Activated naive CD4-positive, alpha-beta T cell (primary cell): ENCODE measurements at places on chromosomes 12 and 14.
A peak's percentile ranks its signal among the peaks of the same experiment; 100 is the strongest.

GRCh38 chr12:124953689-124954405, 35.1 kb downstream of the DHX37 start:
- DNase-seq = no peak

DNA sequence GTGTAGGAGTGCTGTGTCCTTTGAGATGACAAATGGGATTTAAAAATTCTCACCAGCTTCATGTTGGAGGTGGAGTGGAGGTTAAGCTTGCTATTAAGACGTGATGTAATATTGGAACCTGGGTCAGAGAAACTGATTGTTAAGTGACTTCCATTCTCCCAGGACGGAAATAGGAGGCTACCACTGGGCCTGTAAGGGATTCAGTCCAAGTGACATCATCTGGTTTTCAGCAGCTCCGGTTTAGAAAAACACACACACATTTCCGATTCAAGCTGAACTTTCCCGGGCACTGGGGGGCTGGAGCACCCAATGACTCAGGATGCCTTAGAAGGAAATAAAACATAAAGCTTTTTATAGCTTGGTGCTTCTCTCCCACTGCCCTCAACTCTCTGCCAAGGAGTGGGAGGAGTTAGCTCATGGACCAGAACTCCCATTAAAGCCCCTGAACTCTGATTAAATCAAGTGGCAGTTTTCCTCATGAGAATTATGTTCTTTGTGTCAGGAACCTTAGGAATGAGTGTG, 12.4 kb downstream of the CALM1 start:
- no peak for DNase-seq

DNA sequence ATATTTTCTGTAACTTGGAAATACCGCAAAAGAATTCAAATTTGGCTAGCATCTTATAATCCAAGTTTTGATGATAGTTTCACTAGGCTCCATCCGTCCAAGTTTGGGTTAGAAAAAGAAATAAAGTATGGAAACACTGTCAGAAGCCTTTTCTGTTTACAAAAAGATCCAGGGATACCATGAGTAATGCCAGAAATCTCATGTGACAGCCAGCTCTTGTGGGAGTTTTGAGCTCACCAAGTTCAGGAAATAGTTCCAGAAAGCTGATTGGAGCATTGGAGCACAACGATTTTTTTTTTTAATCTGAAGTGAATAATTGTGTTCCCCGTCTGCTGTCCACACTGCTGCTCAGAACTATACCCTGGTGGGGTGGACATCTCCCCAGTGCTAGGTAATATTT, 229.7 kb upstream of the NPAS3 start:
- DNase-seq = no peak

DNA sequence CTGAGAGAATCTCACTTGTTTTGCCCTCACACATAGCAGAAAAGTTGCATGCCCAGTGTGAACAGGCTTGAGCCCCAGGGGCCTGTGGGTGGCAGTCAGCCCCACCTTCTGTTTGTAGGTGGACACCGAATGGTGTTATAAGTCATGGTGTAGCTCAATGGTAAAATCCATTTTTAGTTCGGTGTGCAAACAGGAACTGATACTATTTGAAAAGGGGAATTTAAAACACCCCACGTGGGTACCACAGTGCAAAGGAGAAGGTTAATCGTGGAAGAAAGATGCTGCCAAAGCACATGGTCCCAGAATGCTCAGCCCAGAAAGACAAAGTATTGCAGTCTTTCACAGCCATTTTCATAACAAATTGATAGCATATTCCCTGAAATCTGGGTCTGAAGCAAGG, 71.8 kb upstream of the GZMB start:
- DNase-seq = no peak

DNA sequence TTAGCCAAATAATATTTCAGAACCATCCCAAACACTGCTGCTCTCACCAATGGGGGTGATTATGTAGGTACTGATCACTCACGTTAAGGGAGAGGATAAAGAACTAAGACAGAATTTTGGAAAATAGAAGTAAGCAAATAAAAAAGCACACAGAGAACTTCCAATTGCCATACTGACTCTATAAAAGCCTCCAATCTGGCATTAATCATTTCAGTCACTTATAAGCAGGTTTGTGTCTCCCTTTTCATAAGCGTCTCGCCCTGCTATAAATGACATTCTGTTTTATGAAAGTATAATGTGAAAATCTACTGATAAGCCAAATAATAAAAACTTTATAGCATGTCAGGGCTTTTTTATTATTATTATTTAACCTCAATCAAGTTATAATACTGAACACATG, 435.2 kb downstream of the ETNK1 start:
- DNase-seq = no peak

DNA sequence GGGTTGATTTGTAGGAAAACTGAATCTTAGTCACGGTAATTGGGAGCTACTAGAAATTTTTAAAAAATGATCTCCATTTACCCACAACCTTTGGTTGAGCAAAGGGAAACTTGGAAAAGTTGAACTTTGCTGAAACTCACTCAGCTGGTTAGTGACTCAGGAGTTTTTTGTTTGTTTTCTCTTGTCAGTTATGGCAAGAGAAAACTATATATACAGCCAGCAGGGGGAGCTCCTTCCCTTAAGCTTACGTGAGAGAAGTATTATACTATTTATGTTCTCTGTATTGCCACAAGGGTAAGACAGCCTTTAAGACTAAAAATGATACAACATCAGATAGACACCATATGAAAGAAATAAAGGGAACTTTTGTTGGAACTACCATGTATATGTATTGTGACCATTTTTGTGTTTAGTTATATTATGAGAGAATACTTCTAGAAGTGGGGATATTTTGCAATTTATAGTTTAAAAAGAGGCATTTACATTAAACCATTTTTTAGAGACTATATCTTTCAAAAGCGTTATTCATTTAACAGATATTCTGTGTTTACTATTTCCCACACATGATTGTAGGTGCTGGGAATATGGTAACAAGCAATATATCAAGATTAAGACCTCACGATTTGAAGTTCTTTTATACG, 28.1 kb upstream of the TBC1D30 start:
- peak; percentile 4 for DNase-seq

DNA sequence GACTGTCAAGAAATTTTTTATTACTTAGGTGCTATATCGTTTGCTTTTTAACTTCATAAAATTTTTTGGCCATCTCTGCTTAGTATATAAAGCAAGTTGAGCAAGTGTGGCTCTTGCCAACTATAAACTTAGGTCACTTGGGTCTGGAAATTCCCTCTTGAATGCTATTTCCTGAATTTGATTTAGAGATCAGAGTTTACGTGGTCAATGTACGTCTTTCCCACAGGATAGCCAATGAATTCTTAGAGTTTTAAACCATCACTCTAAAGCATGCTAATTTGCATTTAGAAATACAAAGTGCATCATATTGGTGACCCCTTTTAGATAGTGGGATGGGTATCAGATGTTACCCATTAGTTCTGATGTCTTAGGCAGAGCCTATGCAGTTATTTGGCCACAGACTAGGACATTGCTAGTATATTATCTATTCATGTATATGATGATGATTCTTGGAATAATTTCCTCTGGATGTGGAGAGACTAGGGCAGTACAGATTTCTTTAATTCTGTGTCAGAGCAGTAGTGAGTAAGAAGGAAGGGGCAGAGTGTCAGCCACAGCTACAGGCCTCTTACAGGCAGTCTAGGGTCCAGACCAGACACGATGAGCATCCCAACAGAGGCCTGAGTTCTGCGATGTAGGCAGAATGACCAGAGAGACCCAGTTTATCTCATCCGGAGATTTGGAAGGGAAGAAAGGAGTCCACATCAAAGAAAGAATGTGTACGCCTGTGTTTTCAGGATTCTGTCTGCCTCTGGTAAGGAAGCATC, 30.3 kb downstream of the SCN8A start:
- no peak for DNase-seq

DNA sequence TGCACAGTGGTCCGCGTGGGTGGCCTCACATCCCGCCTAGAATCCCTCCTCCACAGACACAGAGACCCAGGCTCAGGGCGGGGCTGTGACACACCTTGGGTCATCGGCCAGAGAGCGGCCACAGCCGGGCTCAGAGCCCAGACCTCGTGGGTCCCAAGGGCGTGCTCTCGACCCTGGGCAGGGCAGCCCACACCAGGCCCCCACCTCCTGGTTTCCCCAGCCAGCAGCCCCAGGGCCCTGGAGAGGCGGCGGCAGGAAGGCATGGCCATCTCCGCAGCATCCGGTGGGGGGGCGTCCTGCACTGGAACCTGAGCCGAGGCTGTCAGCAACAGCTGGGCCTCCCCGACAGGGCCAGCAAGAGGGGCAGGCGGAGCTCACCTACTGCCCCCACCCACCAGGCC, 15.2 kb downstream of the JAG2 start:
- no peak for DNase-seq

DNA sequence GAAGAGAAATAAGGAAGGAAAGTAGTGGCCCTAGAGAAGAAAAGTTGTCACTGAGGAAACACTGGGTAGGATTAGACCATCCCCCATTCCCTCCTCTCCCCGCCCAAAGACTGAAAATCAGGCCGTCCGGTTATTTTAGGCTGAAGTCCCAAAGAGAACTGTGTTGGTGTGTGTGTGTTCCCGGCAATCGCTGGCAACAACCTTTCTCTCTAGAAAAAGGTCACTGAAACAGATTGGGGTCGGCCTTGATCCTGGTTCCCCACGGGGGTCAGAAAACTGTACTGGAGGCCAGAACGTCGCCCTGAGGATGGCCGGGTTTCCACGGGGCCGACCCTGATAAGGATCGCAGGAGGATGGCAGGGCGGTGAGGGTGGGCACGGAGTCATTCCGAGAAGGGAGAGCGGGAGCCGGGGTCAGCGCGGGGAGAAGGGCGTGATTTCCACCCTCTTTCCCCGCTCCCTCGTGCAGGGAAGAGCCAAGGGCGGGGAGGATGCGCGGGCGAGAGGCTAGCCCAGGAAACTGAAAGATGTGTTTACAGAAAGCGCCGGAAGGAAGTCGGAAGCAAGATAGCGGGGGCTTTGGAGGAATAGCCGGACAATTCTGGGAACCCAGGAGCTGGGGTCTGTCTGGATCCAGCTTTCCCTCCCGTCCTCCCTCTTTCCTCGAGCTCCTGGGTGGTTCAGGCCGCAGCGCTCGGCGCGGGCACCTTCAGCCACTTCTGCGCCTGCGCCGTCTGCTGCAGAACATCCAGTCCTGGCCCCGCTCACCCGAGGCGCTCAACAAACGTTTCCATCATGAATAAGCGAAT, 25.3 kb upstream of the SPTLC2 start:
- DNase-seq = peak; percentile 63

DNA sequence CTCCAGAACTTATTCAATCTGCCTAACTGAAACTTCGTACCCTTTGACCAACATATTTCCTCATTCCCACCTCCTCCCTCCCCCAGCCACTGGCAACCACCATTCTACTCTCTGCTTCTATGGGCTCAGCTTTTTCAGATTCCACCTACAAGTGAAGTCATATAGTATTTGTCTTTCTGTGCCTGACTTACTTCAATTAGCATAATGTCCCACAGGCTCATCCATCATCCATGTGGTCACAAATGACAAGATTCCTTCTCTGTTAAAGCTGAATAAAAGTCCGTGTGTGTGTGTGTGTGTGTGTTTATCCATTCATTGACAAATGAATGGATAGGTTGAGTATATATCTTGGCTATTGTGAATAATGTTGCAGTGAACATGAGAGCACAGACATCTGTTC, 1.3 kb upstream of the C14orf39 start:
- DNase-seq = no peak

- DNase-seq = no peak
These were observed 290.4 kb downstream of the SLC16A7 start for GRCh38 chr12:59886131-59886733.

DNA sequence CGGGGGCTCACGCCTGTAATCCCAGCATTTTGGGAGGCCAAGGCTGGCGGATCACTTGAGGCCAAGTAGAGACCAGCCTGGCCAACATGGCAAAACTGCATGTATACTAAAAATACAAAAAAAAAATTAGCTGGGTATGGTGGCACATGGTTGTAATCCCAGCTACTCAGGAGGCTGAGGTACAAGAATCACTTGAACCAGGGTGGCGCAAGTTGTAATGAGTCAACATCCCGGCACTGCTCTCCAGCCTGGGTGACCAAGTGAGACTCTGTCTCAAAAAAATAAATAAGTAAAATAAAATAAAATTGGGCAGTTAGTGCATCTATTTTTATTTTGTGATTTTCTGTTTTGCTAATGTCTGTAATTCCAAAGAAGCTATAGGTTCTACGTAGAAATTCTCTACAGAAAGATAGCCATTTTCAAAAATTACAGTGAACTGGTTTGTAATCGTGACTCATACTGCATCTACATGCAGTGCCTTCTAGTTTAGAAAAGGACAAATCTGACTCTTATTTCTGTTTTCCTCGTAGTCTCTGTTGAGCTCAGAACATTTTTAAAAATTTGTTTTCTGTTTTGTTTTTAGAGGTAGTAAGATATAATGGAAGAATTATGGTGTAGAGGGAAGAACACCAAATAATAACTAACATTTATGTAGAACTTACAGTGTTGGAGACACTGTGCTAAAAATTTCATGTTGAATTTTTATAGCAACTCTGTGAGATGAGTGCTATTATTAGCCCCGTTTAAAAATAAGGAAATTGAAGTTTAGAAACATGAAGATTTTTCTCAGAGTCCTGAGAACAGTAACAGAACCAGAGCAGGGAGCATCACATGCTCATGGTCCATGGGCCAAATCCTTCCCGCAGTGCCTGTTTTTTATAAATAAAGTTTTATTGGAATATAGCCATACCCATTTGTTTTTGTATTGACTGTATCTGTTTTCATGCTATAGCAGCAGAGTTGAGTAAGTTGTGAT, 201.2 kb downstream of the SYNE2 start:
- DNase-seq = no peak

GRCh38 chr14:65880507-65880906, 468.0 kb downstream of the FUT8 start:
- DNase-seq = no peak

DNA sequence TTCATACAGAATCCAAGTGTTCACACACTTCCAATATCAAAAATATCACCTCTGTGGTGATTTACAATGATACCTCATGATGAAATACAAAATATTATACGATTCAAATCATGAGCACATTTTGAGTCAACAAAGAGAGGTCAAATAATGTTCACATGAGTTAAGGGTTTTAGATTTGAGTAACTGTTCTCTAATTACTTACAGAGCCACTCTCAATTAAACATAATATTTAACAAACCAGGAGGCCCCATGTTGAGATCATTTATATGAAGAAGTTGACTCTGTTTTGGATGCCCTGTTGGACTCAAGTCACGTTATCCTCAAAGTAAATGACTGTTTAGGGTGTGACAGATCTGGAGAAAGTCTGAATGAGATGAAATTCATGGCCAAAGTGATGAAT, 53.5 kb downstream of the NUAK1 start:
- no peak for DNase-seq

GRCh38 chr14:22178333-22178839, 410.6 kb downstream of the DAD1 start:
- DNase-seq = no peak

DNA sequence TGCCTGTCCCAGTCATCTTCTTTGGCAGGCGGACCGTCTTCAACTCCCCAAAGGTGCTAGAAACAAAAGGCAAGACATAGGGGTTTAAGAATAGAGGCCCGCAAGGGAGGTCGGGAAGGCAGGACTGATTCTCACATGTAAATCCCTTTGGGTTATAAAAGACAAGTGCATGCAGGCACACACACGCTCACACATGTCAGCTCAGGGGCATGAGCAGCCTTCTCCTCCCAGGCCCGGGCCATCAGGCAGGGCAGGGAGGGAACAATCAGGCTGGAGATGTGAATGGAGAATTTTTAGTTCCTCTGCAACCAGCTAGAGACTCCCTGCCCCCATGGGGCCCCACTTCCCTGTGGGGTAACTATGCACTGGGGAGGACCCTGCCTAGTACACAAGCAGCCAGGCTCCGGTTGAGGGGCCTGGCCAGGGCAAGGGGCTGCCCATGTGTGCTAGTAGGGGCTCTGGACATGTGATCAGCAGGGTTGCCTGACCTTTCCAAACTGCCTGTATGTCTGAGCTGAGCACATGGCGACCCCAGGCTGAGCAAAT, 107.2 kb downstream of the RBM19 start:
- no peak for DNase-seq
